ENCODE measurements at places on chromosomes 1 and 21.

DNA sequence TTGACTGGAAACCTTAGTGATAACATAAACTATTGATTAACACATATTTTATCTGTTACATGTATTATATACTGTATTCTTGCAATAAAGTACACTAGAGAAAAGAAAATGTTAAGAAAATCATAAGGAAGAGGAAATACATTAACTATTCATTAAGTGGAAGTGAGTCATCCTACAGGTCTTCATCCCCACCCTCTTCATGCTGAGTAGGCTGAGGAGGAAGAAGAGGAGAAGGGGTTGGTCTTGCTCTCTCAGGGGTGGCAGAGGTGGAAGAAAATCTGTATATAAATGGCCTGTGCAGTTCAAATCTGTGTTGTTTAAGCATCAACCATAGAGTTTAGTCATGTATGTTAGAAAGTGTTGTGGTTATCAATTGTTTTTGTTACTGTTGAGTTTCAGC, 66.1 kb upstream of the CHODL start:
- DNase-seq, result no peak

GRCh38 chr1:153231785-153232184, 14.4 kb downstream of the PRR9 start:
- no peak for DNase-seq

DNA sequence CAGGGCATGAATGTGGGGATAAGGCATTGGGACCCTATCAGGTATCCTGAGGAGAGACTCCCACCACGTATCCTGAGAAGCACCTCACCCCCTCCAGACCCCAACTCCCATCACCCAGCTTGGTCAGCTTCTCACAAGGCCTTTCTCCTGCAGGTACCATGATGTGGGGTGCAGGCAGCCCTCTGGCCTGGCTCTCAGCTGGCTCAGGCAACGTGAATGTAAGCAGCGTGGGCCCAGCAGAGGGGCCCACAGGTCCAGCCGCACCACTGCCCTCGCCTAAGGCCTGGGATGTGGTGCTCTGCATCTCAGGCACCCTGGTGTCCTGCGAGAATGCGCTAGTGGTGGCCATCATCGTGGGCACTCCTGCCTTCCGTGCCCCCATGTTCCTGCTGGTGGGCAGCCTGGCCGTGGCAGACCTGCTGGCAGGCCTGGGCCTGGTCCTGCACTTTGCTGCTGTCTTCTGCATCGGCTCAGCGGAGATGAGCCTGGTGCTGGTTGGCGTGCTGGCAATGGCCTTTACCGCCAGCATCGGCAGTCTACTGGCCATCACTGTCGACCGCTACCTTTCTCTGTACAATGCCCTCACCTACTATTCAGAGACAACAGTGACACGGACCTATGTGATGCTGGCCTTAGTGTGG, 1.3 kb downstream of the GPR3 start:
- DNase-seq, result no peak

DNA sequence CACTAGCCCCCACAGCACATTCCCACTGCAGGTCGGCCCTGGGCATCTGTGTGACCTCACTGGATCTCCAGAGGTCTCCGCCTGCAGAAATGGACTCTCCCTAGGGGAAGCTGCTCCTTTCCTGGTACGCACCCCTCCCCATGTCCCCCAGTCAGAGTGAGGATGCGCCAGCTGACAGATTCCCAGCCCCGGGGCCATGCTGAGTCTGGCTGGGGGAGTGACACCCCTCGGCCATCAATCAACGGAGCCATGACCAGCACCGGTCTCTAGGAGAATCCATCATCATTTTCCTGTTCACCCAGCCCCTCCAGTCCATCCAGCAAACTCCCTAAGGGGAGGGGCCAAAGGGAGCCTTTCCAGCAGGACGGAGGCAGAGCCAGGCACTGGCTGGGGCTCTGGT, 68.7 kb upstream of the PAX7 start:
- DNase-seq, result no peak

DNA sequence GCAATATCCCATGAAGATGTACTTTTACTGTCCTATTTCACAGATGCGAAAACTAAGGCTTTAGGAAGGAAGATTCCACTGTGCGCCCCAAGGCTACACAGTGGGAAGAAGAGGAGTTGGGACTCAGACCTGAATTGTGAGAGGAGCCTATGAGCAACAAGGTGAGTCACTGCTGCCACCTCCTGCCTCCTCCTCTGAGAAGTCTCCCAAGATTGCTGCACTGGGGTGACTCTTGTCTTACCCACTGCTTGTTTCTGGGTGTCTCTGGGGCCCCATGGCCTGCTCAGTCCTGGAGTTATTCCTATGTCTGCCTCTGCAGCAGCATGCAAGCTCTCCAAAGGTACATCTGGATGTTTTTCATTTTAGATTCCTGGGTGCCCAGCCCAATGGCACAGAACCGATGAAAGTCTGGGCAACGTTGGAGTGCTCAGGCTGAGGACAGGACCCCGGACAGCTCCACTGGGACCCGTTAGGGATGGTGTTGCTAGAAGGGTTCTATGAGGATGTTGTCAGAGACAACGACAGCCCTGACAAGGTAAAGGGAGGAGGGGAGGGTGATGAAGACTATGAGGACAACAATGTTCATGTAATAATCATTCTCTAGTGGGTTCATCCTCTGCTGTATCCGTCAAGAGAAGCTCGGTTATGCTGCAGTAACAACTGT, 11.0 kb upstream of the C1QA start:
- no peak for DNase-seq

DNA sequence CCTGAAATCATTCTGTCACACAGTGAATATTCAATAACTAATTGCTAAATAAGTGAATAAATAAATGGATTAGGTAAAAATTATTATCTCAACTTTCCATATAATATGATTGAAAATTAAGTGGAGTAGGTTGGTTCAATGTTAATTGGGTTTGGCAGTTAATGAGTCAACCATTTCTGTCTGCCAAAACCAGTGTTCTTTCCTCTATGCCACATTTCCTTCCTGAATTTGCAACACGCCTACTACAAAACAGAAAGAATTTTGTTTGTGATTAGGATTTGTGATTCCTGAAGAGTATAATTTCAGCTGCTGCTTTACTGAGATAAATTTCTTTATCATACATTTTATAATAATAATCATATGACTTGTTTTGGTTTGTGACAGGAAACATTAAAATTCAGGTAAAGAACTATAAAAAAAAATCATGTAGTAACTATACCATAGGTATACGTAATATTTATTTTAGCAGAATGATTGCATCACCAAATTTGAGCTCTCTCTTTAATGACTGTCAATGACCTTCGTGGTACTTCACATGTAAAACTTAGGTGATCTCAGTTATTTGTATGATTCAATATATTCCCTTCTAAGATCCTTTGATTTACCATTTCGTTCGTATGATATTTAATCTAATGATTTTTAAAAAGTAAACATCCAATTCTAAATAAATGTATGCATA, 241.3 kb downstream of the KCNT2 start:
- no peak for DNase-seq

DNA sequence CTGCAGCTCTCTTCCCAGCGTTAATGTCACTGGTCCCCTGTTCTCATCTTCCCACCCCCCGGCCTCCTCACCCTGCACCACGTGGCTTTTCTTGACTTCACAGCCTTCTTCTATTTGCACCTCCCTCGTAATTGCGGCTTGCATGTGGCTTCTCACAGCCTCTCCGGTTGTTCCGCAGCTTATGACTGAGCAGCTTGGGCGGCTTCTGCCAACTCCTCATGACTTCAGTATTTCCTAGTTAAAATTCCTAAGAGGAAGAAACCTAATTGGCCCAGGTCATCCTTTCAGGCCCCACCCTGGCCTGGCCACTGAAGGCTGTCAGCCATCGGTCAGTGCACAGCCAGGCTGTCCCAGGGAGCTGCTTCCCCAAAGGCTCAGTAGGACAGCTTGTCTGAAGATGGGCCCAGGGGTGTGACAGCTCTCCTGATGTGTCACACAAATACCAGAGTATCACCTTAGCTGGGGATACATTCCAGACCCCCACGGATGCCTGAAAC, 8.6 kb upstream of the RERE start:
- no peak for DNase-seq

GRCh38 chr1:13549021-13549420, 34.6 kb upstream of the PDPN start:
- no peak for DNase-seq

DNA sequence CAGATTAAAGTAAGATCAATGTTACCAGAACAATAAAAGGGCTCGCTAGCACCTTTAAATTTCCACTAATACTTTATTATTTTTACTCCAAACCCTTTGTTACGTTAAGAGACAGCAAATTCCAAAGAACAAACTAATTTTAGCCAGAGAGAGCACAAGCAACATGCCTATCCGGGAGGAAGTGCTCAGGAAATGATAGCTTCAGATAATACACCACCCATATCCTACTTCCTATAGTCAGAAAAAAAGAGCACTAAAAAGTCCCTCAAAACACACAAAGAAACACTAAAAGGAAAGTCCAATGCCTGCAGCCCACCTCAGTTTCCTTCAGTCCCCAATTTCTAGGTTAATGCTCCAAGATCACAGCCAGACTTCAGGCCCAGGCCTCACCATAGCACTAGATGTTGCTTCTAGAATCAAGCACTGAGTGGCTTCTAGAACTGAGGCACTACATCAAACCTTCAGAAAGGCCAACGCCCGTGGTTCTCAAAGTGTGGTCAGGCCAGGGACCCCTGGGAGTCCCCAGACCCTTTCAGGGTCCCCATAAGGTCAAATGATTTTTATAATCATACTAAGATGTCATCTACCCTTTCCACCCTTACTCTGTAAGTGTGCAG, 142.6 kb downstream of the PSMG1 start:
- DNase-seq, result no peak

DNA sequence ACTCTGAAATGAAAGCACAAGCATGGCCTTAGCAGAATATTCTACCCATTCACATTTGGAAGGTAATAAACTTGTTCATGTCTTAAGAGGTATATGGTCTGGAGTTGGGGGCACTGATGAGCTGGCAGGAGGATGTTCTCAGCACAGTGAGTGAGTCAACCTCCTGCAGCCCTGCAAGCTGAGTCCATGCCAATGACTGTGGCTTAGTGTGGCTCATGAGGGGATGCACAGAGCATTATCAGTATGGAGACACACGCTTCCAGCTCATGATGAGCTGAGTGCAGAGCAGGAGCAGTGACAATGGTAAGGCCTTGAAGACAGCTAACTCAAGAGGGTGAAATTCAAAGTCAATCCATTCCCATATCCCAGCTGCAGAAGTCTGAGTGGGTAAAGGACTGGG, 102.3 kb downstream of the TNFSF18 start:
- no peak for DNase-seq

GRCh38 chr21:16198546-16198945, 468.8 kb downstream of the USP25 start:
- DNase-seq, result no peak

GRCh38 chr1:188642704-188643103, 1814.0 kb downstream of the PLA2G4A start:
- no peak for DNase-seq

DNA sequence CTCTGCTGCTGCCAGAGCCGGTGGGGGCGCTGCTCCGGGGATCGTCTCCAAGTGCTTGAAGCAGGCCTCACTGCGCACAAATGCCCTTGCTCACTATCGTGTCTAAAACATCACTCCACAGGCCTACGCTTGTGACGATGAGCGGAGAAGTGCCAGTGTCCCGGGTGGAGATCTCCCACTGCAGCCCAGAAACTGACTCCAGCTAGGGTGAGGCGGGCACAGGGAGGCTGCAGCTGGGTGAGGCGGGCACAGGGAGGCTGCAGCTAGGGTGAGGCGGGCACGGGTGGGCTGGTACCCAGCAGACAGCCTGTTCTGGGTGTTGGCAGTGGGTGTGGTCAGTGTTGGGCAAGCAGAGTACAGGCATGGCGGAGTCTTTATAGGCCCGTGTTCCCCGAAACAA, 22.7 kb upstream of the PDXK start:
- DNase-seq, result no peak

DNA sequence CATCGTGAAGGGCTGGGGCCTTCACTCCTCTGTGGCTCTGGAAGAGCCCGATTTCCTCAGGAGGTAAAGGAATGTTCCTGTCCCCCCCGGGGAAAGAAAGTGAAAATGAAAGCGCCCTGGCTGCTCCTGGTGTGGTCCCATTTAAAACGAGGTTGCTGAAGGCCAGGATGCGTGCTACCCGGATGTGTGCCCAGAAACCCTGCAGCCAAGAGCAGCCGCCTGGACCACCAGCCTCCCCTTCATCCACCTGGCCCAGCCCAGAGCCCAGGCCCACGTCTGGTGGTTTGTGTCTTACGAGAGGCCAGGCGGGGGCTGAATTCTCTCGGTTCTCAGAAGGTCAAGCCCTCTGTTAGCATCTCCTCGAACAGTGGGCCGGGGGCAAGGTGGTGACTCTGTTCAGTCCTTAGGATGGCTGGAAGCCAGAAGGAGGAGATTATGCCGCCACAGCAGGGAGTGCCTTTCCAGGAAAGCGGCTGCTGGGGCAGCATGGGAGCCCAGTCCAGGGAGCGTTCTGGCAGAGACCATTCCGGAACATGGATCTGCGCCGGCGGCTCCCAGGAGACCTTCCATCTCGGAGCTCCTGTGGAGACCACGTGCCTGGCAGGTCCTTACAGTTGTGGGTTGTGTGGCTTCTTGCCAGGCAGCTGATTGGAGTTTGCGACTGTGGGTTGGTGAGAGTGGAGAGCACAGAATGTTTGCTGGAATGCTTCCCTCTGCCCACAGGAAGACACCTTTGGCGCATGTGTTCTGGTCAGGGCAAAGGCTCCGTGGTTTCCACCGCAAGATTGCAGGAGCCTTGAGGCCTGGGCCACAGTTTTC, 1.4 kb downstream of the GUK1 start:
- no peak for DNase-seq

DNA sequence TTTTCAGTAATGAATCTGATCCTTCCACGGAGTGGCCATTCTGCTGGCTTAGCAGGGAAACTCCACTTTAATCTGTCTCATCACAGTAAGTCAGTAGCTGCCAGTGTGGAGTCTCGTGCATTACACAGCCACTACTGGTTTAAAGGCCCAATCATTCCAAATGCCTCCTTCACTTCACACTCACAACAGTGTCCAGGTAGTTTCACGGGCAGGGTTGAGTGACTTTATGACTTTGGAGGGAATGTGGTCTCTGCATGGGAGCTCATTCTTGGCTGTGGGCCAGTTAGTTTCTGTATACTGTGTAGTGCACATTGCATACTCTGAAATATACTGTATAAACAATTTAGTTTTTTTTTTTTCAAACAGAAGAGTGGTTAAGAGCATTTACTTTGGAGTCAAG, 34.6 kb upstream of the C1orf87 start:
- DNase-seq, result no peak

- DNase-seq, result no peak
Observed at GRCh38 chr21:27807596-27807995, 840.7 kb upstream of the ADAMTS5 start.

DNA sequence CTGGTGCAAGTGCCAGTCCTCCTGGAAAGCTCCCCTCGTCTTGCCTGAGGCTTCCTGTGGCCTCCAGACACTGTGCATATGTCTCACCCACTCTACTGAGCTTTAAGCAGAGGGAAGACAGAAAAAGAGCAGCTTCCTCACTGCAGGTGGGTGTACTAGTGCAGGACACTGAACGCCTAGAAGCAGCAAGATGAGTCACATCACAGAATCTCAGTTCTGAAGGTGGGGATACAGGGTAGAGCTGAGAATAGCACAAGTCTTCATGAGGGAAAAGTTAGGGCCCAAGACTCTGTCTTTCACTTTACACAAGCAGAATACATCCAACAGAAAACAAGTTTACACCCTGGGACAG, 37.4 kb downstream of the PCAT6 start:
- no peak for DNase-seq
